GM19239 (cell line): ENCODE measurements at places on chromosomes 16 and 17.

GRCh38 chr16:22174642-22175041, 12.3 kb downstream of the SDR42E2 start:
- DNase-seq, result no peak

GRCh38 chr16:29994600-29995323, 655 bp downstream of the HIRIP3 start:
- DNase-seq, result no peak

DNA sequence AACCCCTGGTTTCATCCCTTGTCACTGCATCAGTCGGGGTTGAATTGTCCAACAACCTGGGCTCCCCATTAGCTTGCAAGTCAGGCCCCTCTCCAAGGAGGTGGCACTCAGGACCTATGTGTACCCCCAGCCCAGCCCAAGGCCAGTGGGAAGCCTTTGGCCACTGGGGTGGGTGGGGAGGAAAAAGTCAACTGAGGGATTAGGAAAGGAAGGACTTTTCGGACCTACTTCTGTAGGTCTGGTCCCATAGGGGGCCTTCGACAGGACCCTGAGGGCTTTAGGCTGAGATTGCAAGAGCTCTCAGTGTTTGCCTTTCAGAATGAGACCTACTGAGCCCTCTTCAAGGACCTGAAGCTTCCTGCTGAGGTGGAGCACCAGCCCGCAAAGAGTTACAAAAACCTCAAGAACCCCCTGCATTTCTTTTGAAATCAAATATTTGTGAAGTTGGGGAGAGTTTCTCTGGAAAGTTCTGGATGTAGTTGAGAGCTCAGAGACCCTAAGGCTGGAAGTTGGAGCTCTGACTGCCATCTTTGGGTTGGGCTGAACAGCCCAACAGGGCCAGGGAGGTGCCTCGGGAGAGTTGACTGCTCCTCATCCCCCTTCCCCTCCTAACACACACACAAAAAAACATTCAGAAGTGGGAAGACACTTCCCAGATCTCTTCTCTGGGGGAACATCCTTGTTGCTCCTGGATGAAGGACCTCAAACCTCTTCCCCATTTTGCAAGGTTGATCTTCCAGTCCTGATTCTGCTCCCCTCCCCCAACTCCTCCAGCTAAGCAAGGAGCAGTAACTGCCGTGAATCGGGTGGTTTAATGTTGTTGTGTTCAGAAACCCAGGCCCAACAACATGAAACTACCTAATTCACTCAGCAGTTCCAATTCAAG, 5.8 kb upstream of the HOXB9 start:
- DNase-seq, result no peak

DNA sequence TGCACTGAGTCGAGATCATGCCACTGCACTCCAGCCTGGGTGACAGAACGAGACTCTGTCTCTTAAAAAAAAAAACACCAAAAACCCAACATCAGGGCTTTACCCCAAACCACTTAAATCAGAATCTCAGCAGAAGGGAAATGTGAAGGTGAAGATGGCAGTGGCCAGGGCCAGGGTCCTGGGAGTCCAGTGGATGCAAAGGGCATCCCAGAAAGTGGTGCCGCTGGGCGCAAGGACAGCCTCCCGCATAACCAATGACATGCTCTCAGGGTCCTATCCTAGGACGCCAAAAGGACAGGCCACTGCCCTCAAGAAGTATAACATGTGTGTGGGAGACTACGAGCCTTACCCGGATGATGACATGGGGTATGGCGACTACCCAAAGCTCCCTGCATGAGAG, 7.9 kb downstream of the TUBD1 start:
- DNase-seq, result no peak

GRCh38 chr17:37710344-37710886, 34.4 kb downstream of the HNF1B start:
- no peak for DNase-seq

DNA sequence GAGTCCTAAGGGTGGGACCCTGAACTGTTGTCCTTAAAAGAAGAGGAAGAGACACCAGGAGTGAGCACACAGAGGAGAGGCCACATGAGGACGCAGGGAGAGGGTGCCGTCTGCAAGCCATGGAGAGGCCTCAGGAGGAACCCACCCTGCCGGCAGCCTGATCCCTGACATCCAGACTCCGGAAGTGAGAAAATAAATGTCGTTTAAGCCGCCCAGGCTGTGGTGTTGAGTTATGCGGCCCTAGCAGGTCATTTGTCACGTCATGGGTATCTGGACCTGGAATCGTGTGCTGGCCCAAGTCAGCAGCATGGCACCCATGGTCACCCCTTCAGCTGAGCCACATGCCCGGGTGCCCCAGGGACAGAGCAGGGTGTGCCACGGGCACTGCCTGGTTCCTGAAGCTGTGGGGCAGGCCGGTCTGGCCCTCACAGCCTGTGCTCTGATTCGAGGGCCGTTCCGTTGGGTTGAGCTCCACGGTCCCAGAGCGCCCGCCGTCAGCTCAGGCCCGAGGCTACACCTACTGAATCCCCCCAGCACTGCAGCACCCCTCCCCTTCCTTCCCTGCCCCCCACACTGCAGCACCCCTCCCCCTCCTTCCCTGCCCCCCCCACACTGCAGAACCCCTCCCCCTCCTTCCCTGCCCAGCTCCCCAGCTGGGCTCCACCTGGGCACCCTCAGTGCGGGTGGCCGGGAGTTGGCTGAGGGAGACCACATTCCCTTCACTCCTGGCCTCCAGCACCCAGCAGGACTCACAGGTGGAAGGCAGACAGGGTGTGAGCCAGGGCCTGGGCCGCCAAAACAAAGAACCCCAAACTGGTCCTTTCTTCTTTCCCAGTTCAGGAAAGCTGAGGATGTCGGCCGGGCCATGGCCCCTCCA, 2.7 kb upstream of the CCDC57 start:
- no peak for DNase-seq

DNA sequence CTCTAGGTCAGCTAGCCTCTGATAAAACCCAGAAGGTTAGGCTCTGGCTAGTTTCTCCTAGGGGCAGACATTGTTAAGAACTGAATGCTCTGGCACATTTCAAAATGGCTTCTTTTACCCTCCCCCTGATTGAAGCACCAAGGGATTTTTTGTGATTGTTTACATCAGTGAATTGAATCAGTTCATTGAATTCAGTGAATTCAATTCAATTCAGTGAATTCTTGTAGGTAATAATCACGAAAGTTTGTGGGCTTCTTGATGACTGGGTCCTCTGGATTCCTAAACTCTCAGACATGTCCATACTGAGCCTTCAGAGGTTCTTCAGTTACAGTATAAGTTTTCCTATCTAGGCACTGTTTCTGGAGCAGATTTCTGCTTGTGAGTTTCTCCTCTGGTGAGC, 135.2 kb upstream of the ELAC2 start:
- no peak for DNase-seq

DNA sequence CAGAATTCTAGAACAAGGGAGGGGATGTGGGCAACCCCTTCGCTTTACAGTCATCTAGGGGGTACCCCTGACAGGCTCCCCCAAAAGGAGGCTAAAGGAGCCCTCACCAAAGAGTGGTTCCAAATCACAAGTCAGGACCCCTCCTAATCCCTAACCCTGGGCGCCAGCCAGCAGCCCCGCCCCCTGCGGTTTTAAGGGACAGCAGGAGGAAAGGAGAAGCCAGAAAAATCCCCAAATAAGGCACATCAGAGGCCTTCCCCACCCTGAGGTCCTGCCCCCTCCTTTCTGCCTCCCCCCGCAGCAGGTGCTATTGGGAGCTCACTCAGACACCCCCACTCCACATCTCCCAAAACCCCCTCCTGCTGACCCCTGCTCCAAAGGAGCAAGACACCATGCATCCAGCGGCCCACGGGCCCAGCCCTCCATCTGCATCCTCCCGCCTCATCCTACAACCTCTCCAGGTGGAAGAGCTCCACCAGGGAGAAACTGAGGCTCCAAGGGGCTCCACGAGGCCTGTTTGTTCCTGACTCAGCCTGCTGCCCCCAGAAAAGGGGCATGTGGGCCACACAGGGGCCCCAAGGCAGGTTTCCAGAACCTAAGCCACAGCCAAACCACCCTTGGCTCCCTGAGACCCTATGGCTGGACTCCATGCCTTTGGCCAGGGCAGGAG, 93.5 kb downstream of the GOSR1 start:
- DNase-seq, result no peak

- DNase-seq, result no peak
These were observed 253.9 kb downstream of the SLC39A11 start for GRCh38 chr17:72838581-72838980.
